ENCODE measurements at places on chromosomes 11 and 22.
A peak's percentile ranks its signal among the peaks of the same experiment; 100 is the strongest.

GRCh38 chr11:29125606-29126005 is 891.2 kb downstream of the KCNA4 start:
- no peak for DNase-seq

DNA sequence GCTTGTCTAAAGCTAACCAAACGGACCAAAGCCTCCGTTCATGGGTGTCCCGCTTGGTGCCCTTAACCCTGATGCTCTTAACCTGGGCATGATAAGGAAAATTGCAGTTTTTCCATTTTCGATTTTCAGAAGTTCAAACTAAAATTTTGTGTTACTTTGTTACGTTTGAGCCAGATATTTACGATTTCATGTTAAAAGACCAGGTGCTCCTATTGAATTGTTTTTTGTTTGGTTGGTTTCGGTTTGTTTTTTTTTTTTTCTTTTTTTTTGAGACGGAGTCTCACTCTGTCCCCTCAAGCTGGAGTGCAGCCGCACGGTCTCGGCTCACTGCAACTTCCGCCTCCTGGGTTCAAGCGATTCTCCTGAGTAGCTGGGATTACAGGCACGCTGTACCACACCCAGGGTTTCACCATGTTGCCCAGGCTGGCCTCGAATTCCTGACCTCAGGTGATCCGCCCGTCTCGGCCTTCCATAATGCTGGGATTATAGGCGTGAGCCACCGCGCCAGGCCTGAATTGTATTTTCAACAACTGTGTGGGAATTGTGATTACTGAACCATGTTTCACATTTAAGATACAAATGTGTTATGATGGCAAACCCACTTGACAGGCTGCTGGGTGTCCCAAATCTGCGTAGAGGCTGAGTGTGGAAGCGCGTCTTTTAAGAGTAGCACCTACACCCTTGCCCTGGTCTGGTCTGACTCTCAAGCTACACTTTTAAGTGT is 864 bp upstream of the USP28 start:
- DNase-seq, result no peak

DNA sequence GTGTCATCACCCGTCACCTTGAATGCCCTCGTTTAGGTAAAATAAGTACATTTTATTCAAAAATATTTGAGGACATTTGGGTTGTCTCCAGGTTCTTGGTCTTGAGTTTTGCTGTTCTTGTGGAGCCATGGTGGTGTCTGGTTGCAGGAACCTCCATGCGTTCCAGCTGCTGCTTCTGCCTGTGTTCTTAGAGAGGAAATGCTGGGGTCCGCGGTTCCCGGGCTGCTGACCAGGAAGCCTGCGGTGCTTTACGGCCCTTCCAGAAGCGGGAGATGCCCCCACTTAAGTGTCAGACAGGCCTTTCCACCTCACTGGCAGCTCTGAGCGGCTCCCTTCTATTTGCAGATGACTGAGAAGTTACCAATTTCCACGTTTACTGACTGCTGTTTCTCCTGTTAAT is 66.8 kb downstream of the LRP5 start:
- DNase-seq, result no peak

- DNase-seq, result peak; percentile 98
Observed at GRCh38 chr11:124673333-124674167, at the start of the genes SIAE and SPA17. Gene SIAE (minus strand): TSS chr11:124673739. CDS start chr11:124673708, 31 bp downstream. Gene SPA17 (plus strand): TSS chr11:124673904. CDS start chr11:124675265, 1,361 bp downstream.

DNA sequence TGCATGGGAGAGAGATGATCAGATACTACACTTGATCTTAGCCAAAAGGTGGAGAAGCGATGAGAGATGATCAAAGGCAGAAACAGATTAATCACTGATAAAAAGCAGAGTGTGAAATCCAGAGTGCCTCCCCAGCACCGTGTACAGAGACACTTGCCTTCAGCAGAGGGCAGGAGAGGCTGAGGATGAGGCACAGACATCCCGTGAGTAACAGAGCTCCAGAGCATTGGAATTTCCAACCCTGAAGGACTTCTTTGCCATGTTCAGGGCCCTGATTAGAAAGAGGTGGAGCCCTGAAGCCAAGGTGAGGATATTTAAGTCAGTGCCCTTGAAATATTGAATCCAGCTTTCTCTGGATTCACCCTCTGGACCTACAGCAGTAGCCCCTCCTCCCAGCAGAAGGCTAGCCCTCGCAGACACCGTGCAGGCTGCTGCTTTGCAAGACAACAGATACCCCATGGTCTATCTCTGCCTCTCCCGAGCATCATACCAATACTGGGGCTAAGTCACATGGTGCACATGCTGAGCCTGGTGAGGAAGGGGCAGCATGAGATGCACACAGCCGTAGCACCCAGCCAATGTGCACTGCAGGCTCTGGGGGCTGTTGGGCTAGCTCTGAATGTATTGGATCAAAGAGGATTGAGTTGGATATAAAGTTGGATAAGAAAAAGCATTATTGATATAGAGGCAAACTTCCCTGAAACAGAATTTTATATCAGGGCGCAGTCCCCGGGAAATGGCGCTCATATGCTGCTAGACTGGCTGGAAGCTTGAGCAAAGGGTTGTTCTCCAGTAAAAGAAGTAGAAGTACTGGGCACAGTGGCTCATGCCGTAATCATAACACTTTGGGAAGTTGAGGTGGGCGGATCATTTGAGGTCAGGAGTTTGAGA is 200.3 kb upstream of the B3GAT1 start:
- no peak for DNase-seq

- DNase-seq, result no peak
Observed at GRCh38 chr11:116862185-116862584, 24.8 kb upstream of the APOA1 start.

- no peak for DNase-seq
Observed at GRCh38 chr22:38864361-38865191, 7.4 kb downstream of the CBX6 start.

- no peak for DNase-seq
Observed at GRCh38 chr22:35597692-35598395, 19.3 kb downstream of the MB start.

DNA sequence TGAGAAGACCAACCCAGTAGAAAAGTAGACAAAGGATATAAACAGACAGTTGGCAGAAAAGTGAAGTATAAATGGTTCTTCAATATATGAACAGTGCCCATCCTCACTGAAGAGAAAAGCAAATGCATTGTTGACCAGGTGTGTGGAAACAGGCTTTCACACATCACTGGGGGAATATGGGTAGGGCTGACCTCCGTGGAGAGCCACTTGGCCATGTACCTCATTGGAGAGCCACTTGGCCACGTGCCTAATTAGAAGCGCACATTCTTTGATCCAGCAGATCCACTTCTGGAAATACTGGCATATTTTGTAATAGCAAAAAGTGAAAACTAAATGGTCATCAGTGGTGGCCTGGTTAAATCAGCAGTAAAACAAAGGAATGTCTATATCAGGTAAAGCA is 43.2 kb downstream of the PPP6R3 start:
- DNase-seq, result no peak

- DNase-seq, result no peak
Observed at GRCh38 chr22:19003508-19003907, 67.4 kb upstream of the PRODH start.

DNA sequence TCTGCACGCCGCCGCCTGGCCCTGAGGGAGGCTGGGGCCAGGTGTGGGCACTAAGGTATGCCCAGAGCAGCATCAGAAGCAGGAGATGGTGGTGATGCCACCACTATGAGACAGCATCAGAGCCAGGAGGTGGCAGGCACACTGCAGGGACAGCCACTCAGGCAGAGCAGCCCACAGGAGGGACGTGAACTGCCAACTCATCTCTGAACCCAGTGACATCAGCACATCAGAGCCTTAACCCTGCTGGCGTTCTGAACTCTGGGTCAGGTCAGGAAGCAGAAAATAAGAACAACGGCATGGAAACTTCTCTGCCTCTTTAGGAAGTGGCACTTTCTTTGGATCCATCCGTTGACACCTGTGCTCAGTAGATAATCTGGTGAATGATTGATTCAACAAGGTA is 14.7 kb upstream of the IFT27 start:
- DNase-seq, result no peak
